ENCODE measurements at places on chromosomes 1 and 21.

- DNase-seq = no peak
Measured at GRCh38 chr1:22210176-22210575, 67.3 kb upstream of the WNT4 start.

DNA sequence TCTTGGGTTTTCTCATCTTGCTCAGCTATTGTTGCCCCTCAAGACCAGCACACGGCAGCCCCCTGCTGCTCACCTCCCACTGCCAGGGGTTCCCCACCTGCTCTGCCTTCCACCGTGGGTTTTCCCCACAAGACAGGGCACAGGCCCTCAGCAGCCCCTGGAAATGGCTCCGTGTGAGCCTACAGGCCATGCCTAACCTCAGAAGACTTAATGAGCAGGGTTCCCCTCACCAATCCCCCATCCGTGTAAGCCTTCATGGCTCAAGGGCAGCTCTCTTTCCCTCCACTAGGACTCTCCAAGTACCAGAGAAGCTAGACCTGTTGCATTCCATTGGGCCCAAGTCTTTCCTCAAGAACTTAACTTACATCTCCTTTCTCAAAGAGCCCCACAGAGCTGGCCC, 18.4 kb upstream of the RCAN3 start:
- no peak for DNase-seq

DNA sequence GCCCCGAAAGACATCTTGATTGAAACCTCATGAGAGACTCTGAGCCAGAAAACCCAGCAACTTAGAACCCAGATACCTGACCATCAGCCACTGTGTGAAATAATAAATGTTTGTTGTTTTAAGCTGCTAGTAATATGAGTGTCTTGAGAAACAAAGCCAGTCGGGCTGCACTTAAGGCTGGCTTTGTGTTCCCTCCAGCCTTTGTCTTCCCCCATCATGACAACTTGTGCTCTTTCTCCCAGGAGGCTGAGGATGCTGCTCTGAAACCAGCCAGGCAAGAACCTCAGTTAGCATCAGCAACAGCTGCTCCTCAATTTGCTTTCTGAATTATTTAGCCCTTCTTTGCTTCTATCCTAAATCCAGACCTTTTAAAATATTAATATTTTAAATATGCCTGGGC, 78.2 kb downstream of the SLC16A1 start:
- DNase-seq = no peak

DNA sequence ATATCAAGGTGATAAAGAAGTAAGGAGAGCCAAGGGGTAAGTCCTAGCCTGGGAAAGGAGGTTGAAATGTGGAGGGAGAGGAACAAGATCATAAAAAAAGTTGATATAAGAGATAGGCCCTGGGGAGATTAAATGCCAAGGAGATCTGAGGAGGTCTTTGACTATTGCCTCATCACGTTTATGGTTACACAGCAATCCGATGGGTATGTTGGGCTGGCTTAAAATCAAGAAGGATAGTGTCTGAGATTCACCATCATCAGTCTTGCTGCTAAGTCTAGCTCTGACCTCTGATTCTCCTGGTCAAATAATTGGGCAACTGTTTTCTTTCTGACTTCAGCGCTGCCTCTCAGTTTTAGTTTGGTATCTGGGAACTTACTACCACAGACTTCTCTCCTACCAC, 416.3 kb downstream of the GPATCH2 start:
- no peak for DNase-seq

GRCh38 chr1:71167505-71167904, 86.7 kb upstream of the ZRANB2 start:
- DNase-seq = no peak

GRCh38 chr1:115927971-115928370, 48.3 kb upstream of the SLC22A15 start:
- DNase-seq = no peak

Measured in cortex of kidney (tissue), 1 donor.